ENCODE measurements at places on chromosomes 11 and 22. TPM values are rescaled to one million over a fixed set of nuclear protein-coding genes. Genes with fewer than 3 reads are reported as not detected.

- DNase-seq, result peak; percentile 58
Measured at GRCh38 chr22:21102659-21103267, 57.0 kb downstream of the LRRC74B start.

MCAM gene
- 54.2 TPM for polyA plus RNA-seq

DBX1 gene
- not detected for polyA plus RNA-seq

DNA sequence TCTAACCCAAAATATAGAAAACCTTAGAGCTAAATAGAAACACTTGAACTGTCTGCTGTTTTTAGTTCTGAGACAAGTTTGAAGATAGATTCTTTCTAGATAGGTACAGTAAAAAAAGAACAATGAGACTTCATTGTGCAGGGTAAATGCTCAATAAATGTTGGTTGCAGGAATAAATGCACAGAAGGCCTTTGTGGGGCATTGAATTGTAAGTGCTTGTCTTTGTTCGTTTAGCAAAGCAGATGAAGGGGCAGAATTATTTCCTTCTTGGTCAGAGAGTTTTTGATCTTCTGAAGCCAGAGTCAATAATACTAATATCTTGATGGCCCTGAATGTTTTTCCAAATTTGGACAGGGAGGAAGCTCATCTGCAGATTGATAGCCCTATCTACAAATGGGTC is 340.4 kb downstream of the OPCML start:
- DNase-seq, result no peak

Data from right renal pelvis (tissue), 4 donors.